ENCODE measurements at places on chromosomes 12 and 14.

DNA sequence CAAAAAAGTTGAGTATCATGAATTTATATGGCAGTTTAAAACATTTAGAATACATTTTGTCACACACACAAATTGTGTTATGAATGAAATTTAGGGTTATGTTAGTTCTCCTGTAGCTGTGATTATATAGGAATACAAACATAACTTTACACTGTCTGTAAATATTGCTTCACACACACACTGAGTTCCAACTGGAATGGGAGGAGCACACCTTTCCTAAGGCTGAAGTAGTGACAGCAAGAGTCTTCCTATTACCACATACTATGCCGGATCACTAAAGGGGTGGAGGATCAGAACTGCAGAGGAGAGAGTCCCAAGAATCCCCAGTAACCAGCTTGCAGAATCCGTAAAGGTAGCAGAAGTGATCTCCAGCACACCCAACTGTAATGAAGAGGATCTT, 63.7 kb downstream of the DNAI7 start:
- no peak for DNase-seq

- DNase-seq: no peak
These were observed 179.4 kb downstream of the EFCAB11 start for GRCh38 chr14:89775151-89775550.

GRCh38 chr12:46825591-46826414, at the start of gene SLC38A4:
SLC38A4 (minus strand) TSS chr12:46825997; CDS start chr12:46793071, 32,926 bp downstream.
- no peak for DNase-seq

GRCh38 chr12:45966486-45966885, 23.9 kb downstream of the SCAF11 start:
- no peak for DNase-seq

- no peak for DNase-seq
These were observed 27.0 kb downstream of the CCDC85C start for GRCh38 chr14:99576761-99577705.

DNA sequence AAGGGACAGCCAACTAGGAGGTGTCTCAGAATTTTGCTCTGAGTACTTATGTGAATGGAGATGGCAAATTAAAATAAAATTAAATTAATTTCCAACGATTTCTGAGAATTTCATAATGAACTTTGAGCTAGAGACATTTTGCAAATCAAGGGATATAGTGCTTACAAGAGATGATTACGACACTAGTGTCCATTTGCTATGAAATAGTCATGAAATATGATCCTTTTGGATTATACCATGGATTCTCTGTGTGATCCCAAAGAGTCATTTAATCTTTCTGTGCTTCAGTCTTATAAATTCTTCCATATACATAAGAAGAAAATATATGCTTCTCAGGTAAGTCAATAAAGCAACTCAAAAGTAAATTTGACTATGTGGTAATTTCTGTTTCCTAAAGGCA, 240.6 kb downstream of the SLC25A21 start:
- DNase-seq: no peak

DNA sequence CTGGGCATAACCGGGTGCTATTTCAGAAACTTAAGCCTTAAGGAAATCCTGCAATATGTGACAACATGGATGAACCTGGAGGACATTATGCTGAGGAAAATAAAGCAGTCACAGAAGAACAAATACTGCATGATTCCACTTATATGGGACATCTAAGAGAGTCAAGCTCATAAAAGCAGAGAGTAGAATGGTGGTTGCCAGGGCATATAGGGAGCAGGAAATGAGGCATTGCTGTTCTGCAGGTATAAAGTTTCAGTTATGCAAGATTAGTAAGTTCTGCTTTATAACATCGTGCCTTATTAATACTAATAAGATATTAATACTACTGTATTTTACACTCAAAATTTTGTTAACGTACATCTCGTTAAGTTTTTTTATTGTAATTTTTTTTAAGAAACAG, 124.2 kb upstream of the ATF1 start:
- DNase-seq: no peak

GRCh38 chr12:12425616-12426015, 68.7 kb downstream of the BORCS5 start:
- DNase-seq: no peak

- DNase-seq: no peak
These were observed 5.1 kb downstream of the KRT85 start for GRCh38 chr12:52362118-52362726.

DNA sequence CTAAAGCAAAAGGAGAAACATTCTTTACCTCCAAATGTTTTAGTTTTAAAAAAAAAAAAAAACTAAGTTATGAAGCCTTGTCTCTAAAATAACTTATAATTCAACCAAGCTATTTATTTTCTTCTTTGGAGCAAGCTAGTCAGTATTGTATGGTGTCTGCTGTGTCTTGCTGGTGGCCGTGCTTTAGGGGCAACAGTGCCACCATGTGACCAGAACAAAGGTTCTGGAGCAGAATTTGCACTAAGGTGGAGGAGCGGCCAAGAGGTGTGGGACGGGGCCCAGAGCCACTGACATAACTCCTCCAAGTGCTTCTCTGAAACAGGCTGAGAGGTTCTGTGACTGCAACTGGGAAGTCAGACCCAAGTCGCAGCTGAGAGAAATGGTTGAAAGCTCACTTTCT, 4.5 kb downstream of the FICD start:
- no peak for DNase-seq

- DNase-seq: no peak
These were observed 33.7 kb upstream of the PPP1CC start for GRCh38 chr12:110776410-110776809.

DNA sequence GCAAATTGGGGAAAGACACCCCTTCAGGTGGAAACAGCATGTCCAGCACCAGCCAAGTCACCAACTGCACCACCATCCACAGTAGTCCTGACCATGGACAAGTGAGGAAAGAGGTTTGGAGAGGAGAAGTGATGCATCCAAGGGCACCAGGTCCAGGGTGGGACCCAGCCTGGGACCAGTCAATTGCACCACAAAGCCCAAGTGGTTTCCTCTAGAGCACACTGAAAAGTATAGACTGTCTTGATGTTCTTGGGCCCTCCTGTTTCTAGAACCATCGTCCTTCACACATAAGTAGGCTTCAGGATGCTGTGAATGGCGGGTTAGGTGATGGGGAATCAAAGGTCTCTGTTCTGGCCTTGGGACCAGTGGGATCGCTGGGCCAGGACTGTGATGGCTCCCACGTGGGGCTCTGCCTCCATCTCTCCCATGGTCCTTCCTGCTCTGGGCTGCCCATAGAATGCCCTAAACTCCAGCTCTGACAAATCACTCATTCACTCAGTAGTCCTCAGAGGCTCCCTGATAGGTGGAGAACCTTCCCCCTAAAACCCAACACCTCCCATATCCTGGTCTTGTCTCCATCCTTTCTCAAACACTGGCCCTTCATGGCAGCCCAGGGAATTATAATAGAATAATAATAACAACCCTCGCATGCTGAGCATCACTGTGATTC, 9.2 kb downstream of the KRT79 start:
- no peak for DNase-seq

DNA sequence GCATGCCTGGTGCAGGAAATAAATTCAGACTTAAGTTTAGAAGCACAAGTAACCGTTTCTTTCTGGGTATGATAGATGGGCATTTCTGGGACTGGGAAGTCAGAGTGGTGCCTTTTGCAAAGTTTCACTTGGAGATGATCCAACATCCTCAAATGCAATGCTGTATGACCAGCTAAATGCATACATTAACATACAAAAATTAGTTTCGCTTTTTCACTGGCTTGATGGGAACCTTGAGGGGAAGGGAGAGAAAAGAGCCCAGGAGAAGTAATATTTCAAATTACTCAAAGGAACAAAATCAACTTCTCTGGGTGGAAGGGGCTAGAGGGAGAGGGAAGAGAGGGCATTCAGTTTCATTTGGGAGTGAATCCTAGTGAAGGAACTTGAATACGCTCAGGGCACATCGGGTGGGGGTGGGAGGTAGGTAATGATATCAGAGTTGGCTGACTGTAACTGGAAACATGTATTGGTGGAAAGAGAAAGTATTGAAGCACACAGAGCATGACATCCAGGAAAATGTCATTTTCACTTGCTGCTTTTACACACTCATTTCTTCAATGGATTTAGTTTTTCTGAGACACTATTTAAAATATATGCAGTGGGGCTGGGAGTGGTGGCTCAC, 175.5 kb downstream of the PTPRO start:
- no peak for DNase-seq

DNA sequence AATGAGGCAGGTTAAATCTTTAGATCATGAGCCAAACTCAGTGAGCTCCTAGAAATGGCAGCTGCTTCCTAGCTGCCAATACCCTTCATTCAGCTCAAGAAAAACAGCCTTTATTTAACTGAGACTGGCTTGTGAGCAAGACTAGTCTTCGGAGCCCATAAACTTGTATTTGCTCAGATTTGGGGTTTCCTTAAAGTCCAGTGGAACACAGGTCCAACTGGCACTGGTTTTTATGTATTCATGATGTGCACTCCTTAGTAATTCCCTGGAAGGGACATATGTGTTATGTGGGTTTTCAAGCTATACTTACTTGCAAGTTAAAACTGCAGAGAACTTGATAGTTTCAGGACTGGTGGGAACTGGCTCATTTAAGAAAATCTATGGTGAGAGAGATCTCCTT, 380.1 kb upstream of the TMEM132C start:
- DNase-seq: no peak

DNA sequence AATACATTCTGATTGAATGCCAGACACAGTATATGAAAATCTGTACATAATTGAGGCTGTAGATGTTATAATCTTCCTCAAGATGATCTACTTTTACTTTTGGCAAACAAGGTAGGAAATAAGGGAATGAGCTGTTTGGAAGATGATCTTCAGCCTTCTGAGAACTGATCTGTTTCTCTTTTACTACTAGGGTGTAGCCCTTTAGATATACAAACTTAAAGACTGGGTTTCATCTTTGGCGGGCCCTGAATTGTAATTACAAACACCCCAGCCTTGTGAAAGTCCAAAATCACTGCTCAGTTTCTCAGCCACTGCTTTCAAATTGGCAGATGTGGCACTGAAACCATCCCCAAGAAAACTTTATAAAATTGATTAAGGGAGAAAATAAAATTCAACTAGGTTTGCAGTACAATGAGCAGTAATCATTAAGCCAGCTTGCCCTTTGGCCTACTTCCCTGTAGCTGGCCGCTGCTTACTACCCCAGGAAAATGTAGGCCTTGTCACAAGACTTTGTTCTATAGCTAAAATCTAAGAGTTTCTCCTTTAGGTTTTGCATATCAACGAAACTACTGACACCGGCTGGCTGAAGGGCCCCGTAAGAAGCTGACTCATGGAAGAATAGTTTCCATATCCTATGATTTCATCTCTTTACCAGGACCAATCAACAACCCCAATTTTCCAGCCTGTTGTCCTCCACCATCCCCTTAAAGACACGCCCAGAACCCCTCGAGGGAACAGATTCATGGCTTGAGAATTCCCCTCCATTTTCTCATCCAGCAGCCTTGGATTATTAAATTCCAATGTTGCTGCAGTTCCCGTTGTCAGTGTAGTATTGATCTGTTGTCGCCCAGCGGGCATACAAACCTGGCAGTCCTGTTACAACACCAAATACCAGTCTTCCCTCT, 210.8 kb downstream of the PCNX1 start:
- DNase-seq: no peak

DNA sequence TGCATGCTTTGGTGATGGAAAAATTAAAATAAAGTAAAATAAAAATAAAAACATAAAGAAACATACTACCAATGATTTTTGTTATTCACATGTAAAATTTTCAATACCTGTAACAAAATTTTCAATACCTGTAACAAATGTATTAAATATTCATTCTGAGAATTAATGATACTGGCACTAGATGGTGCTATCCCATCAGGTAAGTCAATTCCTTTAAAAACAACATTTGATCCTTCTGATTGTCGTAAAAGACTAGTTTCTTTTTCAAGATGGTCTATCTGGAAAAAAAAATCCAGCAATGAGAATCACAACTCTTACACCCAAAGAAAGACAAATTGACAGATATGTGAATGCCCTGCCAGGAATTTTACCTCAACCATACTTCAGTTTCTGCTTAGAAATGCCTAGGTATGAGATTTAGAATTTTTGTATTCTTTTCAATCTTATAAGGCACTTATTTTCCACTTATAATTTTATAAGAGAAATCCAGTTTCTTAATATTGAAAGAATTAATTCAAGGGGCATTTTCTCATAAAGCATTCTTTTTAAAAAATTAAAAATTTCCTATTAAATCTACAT, 30.7 kb downstream of the CEP290 start:
- peak; percentile 50 for DNase-seq

DNA sequence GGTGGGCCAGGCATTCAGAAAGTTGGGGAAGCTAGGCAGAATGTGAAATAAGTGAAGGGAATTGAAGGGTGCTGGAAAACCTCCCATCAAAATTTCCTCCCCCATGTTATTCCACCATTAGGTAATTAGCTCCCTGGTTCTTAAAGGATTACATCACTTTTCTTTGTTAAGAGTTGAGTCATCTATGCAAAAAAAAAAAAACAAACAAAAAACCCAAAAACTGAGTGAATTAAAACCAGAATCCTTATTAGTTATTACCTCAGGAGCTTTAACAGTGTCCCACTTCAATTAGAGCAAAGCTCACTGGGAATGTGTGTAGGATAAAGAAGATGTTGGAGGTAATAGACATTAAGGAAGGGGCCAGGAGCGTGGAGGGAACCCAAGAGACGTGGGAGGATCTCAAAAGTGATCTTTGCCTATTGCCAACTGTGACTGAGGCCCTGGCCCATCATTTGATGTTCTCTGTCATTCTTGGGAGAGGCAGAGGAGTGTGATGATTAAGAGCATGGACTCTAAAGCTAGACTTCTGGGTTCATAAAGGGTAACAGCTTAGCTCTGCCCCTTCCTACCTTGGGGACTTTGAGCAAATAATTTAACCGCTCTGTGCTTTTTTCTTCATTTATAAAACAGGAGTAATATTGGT, 364.7 kb downstream of the APAF1 start:
- DNase-seq: no peak

GRCh38 chr14:93035917-93036651, 79.6 kb downstream of the ITPK1 start:
- DNase-seq: no peak

DNA sequence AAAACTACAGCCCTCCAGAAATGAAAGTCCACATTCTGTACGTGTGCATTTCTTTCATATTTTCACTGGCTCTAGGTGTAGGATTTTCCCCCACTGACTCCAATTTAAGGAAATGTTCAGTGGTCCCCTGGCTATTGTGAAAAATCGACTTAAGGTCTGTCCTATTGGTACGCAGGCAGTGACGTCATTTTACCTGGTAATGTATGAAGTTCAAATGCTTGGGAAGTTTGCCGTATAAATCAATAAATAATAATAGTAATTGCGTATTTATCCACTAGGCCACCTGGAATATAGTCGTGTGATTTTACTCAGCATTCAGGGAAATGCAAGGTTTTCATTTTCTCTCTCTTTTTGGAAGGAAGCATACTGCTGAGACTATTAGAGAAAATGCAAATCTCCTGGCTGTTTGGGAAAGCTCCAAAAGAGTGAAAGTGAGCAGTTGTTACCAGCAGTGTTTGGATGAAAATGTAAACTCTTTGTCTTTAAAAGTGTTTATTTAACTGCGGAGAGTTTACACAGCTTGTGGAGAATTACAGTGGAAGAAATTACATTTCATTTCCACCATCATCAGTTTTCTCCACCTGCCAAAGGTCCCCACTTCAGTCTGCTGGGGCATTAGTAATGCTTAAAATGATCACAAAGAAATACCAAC, 107.0 kb downstream of the EXOC5 start:
- peak; percentile 13 for DNase-seq
